Right renal cortex interstitium (tissue), 3 donors: ENCODE measurements at places on chromosomes 1 and 21. TPM values are rescaled to one million over a fixed set of nuclear protein-coding genes. Genes with fewer than 3 reads are reported as not detected.
A peak's percentile ranks its signal among the peaks of the same experiment; 100 is the strongest.

The PALMD gene
- polyA plus RNA-seq: 2.6 TPM

The AMIGO1 gene
- 10.5 TPM for polyA plus RNA-seq

The CFAP107 gene
- polyA plus RNA-seq: 0.82 TPM

The GBP5 gene
- 0.31 TPM for polyA plus RNA-seq

The OPN3 gene
- 50.5 TPM for polyA plus RNA-seq

The MFAP2 gene
- polyA plus RNA-seq: 186 TPM

The SLAMF7 gene
- 0.24 TPM for polyA plus RNA-seq

GRCh38 chr1:224488806-224489499 is 54.4 kb upstream of the WDR26 start:
- DNase-seq: no peak

DNA sequence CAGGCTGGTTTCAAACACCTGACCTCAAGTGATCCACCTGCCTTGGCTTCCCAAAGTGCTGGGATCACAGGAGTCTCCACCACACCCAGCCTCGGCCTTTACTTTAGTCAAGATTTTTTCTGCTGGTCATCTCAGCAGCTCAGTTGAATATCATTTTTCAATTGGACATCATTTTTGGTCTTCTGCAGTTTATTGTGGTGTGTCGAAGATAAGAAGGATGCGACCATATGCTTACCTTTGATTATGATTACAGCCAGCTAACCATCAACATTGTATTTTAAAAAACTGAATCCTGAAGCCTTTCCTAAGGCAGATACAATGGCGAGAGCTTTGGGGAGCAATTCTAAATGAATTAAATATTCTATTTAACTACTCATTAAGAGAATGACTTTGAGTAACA is 12.3 kb upstream of the NFIA start:
- no peak for DNase-seq

DNA sequence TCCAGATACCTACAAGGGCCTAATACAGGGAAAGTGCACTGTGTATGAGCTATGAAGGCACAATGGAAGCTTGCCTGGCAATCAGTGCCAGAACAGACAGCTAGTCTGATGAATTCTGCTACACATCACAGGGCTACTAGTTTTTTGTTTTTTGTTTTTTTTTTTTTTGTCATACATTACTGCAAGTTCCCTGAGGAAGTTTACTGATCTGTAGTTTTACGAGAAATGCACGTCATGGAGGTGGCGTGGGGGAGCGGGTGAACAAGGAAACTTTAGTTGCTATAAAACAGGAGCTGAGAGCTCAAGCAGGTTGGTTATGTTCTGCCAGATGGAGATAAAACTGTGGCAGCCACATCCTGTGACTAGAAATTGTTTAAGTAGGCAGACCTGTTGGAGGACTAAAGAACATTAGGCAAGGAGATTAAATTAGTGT is 17.7 kb downstream of the PTPRC start:
- no peak for DNase-seq

DNA sequence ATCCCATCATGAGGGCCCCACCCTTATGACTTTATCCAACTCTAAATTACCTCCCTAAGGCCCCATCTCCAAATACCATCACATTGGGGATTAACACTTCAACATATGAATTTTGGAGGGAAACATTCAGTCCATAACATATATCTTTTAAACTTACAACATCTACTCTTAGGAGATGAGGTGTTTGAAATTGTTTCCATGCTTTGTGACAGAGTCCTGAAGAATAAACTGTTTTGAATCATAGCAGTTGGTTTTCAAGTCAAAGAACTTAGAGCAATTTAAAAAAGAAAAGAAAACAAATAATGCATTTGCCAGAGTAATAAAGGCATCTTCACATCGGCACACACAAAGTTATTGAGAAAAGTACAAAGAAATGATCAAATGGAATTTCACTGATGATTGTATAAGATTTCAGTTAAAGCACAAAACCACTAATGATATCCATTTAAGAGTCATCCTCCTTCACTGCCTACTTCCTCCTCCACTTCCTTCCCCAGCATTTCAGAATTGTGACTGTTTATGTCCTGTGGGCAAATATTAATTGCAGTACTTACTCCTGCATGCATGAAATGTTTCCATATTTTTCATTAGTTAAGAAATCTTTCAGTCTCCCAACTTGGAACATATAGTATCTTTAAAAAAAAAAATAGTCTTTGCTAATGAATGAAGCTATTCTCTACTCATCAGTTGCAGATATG is 202.0 kb downstream of the LRRC40 start:
- DNase-seq: no peak

DNA sequence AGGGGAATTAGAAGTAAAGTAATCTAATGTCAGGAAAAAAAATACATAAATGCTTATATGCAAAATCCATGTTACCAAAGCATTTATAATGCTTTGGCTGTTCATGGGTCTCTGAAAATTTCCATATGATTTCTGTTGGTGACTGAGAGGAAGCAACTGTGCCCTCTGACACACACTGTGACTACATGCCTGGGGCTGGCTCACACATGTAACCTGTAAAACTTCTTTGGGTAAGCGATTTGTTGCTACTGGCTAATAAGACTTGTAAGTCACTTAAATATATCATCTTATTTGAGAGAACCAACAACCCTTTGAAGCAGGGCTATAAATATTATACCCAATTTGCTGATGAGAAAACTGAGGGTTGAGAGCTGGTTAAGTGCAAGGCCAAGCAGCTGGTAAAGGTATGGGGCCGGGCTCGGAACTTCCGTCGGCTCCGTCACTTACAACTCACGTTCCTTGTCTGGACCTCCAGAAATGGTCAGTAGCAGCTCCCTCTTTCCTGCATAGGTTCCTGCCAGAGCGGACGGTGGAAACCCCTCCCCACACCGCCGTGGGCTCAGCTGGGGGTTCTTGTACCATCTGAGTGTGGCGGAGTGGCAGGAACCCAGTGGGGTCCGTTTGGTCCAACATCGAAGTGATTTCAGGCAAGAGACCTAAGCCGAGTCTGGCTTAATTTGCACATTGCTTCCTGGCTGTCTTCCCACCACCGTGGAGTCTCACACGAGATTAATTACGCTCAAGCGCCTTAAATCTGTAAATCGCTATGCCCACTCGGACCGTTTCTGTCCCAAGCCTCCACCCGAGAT is 714 bp downstream of the DFFA start:
- no peak for DNase-seq

DNA sequence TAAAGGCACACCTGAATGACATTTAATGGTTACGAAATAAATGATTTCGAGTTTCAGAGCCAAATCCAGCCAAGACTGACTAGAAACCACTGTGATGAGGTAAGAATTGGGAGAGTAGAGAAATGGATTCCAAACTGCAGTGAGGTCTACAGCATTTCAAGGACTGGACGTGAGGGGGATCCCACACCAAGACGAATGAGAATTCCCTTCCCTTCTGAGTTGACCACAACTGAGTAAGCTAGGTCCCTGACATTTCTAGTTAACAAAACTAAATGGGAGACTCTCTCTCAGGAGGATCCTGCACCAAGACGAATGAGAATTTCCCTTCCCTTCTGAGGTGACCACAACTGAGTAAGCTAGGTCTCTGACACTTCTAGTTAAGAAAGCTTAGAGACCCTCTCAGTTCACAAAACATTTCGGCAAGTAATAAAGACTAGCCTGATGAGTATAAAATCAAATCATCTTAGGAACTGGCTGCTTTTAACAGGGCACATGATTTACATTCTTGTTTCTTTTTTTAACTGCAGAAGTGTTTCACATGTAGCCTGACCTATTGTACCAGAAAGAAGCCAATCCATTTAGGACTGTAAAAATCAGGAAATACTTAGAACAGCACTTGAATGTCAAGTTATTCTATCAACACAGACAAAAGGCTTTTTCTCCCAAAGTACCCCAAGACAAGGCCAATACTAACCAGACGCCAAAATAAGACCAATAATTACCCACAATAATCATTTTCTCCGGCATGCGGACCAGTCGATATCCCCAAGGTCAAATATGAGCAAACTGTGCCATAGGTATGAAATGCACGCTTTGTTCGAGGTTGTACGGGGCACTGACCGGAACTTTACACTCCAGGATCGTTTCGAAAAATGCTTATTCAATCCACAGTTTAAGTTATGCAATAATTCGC is 1.4 kb upstream of the SPATA1 start:
- peak; percentile 12 for DNase-seq

- no peak for DNase-seq
Measured at GRCh38 chr1:21511579-21512522, 2.6 kb downstream of the ALPL start.

GRCh38 chr1:31523012-31523411 is 53.3 kb upstream of the TINAGL1 start:
- DNase-seq: no peak

GRCh38 chr1:186082235-186082937 is 292.7 kb downstream of the TPR start:
- DNase-seq: peak; percentile 27

GRCh38 chr1:86466109-86466844 is 2.5 kb upstream of the CLCA1 start:
- no peak for DNase-seq

DNA sequence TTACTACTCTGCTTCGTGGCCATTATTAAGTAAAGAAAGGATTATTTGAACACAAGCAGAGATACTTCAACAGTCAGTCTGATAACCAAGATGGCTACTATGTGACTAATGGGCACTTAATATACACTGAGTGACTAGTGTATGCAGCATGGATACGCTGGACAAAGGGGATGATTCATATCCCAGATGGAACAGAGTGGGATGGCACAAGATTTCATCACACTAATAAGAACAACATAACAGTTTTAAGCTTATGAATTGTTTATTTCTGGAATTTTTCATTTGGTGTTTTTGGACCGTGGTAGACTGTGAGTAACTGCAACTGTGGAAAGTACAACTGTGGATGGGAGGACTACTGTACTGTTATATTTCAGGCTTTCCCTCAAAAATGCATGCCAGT is 9.4 kb downstream of the ZCCHC17 start:
- no peak for DNase-seq

GRCh38 chr1:93078203-93078602 is 880 bp upstream of the MTF2 start:
- no peak for DNase-seq

GRCh38 chr21:33211732-33212131 is 18.0 kb upstream of the IFNAR2 start:
- no peak for DNase-seq

GRCh38 chr1:84301004-84301784 is at the start of gene SAMD13:
SAMD13 (plus strand) TSS chr1:84301708; CDS start chr1:84303235, 1,527 bp downstream.
- peak; percentile 80 for DNase-seq

DNA sequence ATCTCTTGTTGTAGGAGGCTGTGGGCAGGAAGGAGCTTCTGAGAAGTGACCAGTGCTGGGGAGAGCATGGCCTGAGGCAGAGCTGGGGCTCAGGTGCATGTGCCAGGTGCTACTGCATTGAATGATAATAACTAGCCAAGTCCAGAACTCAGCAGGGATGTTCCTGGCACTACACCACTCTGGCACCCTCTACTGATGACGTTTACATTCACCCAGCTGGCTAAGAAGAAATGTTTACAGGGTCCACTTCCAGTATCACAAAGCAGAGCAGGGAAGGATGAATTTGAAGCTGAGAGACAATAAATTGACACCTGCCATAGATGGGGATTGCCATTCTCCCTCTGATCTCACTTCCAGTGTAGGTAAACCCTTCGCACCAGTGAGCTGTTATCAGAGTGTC is 411.8 kb downstream of the SETD4 start:
- DNase-seq: no peak

DNA sequence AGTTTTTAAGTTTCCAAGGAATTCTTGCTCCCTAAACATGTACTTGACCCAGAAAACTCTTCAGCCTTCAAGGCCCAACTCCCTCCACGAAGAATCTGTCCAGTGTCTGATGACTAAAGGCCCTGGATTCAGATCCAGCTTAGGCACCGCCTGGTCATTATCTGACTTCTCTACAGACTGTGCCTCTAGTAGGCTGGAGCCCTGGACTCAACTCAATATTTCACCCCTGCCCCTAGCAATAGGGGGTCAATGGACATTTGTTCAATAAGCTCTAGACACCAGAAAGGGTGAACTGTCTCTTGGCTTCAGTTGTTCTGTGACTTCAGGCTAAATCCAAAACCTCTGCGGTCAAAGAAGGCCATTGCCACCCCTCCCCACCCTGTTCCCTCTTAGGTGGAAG is 34.5 kb downstream of the NUAK2 start:
- no peak for DNase-seq

- DNase-seq: no peak
Measured at GRCh38 chr21:23853796-23854379, 1753.4 kb downstream of the MRPL39 start.

DNA sequence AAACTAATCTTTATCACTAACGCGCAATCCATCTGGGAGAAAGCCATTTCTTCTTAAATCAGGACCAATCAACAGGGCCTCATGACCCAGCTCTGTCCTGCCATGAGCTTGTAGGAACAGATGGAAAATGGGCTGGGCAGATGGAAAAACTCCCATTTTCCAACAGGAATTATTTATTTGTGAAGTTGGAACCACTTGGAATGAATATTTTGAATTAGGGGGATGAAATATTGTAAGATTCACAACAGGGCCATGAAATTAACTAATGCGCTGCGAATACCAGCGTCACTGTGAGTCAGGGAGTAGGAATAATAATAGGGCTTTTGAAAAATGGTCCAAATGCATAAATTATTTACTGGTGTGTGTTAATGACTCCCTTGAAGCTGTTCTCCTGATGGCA is 53.1 kb upstream of the CYP2J2 start:
- DNase-seq: no peak

DNA sequence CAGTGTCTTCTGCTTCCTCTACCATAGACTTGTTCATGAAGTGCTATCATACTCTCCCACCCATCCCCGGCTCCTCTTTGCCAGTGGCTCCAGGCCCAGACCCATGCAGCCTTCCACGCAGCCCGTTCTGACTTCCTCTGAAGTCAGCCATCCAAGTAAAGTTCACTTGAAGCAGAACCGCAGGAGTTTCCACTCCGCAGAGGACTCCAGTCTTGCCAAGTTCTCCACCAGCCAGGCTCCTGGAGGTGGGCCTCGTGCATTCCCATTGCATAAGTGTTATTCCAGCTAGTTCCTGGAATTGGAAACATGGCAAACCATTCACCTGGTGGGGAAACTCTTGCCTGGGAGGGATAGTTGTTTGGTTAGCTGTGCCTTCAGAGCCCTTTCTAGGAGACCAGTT is 185.1 kb downstream of the PLPP3 start:
- no peak for DNase-seq
